Tibial nerve (tissue), 4 donors: ENCODE measurements at places on chromosomes 3 and 15. TPM values are rescaled to one million over a fixed set of nuclear protein-coding genes. Genes with fewer than 3 reads are reported as not detected.

DNA sequence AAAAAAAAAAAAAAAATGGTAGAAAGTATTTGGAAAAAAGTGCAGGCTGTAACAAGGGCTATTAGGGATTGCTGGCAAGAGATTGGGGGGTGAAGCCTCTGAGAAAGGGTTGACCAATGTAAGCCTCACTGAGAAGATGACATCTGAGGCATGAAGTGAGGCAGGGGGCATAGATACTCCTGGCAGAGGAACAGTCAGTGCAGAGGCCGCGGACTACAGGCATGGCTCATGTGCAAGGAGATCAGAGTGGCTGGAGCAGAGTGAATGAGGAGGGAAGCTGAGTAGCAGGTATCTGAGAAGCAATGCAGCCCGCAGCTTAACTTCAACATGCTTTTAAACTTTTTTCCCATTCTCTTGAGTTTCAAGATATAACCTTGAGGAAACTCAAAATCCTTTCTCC is 5.4 kb downstream of the FBXL22 start:
- DNase-seq, result no peak

Gene CPNE9
- not detected for total RNA-seq

DNA sequence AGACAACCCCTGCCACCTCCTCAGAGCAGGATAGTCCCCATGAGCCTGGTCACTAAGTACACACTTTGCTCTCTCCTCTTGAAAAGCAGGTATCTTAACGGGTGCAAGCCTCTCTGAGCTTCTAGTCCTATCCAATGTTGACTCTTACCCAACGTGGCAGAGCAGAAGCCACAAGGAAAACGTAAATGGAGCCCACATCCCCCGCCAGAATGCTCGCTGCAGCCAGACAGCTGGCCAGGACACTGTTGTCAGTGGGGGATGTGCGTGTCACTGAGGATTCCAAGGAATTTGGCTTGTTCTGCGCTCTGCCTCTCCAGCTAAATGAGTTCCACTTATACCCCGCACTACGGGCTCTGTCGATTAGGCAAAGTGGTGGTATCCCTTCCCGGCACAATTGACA is 67.8 kb upstream of the IGF1R start:
- no peak for DNase-seq

GRCh38 chr15:69666441-69666882 is 213.8 kb downstream of the RPLP1 start:
- no peak for DNase-seq

Gene LRRC15
- not detected for total RNA-seq

Gene GLDN
- 75.0 TPM for total RNA-seq

Gene CCR8
- total RNA-seq, result not detected

DNA sequence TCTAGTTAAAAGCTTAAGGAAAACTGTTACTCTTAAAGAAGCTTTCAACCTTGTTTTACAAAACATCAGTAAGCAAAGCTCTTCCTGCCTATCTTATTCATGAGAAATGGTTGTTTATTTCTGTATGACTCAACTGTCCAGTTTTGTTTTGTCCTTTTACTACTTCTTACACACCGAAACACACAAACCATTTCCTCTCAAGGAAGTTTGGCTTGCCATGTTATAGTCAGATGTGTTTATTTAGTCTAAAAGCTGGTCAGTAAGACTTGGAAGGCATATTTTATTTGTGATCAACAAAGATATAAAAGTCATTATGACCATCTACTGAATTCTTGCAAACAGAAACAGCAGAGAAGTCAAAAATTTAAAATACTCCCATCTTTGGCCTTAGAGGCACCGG is 53.2 kb upstream of the RBSN start:
- DNase-seq, result no peak

DNA sequence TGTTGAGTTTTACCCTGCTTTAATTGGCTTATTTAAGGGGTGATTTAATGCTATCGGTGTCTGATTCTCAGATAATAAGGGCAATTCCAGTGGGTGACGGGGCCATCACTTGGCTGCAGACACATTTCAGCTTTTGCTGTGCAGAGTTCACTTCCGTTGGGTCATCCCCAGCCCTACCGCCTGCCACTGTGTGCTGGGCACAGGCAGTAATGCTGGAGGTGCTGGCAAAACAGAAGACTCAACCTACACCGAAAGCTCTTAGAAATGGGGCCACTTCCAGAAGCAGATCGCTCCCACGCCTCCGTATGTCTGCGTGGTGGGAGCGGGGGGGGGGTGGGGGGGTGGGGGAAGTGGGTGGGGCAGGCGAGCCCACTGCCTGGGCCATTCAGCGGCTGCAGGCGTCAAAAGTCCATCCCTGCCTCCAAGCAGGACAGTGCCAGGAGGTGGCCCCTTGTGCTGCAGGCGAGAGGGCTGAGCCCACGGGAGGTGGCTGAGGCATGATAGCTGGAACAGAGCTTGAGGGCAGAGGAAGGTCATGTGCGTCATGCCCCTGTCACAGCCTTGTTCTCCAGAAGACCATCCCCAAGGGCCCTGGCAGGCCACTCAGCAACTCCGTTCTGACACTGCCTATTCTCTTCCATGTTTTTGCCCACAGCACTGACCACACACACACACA is 128.3 kb downstream of the ATP10A start:
- DNase-seq, result no peak

Gene CP
- 17.7 TPM for total RNA-seq

GRCh38 chr3:143581972-143582722 is 266.1 kb downstream of the SLC9A9 start:
- no peak for DNase-seq

GRCh38 chr3:197959500-197959890 is 522 bp upstream of the LMLN start:
- no peak for DNase-seq

DNA sequence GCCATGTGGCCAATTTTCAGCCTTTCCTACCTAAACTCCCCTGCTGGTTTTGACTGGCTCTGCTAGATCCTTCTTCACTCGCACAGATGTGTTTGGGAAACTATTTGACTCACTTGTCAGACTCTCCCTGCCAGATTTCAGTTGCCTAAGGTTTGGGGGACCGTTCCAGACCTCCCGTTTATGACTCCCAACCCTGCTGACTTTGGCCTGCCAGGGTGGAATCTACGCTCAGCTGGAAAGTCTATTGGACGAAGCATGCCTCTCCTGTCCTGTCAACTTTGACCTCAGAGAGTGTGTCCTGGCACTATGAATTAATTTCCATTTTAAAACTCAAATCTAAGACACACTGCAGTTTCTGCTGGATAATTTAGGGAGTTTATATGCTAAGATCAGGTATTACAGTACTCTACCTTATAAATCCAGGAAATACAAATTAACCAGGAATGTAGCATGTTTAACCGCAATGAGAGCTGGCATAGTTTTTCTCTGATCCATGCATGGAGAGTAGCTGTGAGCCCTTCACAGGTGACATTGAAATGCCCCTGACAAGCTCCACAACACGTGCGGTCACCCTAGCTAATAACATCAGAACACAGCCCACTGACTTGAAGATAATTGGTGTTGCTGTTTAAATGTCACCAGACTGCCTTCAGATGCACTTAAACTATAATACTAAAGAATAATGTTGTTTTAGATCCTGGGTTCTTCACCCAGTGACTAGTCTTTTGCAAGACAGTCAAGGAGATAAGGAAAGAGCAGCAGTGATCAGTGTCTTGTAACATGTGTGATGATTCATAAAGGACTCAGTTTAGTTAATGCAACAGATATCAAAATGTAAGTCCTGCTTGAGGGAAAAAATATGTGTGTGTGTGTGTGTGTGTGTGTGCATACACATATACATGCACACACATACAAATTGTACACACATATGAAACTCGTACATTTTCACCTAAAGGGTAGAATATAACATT is 223.0 kb upstream of the MCTP2 start:
- DNase-seq, result no peak

- DNase-seq, result no peak
Measured at GRCh38 chr3:4416427-4416945, 50.6 kb downstream of the SUMF1 start.

Gene ARF4
- 53.7 TPM for total RNA-seq

DNA sequence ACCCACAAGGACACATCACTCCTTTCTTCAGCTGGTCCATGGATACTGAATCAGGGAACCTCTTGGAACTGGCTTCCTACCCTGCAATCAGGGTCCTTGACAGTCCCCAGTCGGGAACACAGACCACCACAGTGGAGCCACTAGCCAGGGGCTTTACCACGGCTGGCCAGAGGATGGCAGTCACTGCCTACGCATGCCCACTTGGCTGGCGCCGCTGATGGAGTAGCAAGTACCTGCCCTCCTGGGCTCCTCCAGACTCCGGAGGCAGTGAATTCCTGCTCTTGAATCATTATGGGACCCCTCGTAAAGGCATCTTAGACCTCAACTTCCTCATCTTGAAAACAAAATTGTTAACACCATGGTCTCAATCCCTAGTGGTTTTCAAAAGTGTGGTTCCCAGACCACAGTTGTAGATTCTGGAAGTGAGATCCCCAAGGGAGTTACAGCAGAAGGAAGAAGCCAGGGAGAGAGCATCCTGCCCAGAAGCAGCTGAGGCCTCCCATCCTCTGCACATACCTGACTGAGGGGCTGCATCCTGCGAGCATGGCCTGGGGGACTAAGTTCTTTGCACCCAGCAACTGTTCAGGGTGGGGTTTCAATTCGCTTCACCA is 9.1 kb upstream of the SKIC8 start:
- DNase-seq, result peak; percentile 61

Gene PPP4R2
- 134 TPM for total RNA-seq

Gene PLOD2
- total RNA-seq, result 17.9 TPM

DNA sequence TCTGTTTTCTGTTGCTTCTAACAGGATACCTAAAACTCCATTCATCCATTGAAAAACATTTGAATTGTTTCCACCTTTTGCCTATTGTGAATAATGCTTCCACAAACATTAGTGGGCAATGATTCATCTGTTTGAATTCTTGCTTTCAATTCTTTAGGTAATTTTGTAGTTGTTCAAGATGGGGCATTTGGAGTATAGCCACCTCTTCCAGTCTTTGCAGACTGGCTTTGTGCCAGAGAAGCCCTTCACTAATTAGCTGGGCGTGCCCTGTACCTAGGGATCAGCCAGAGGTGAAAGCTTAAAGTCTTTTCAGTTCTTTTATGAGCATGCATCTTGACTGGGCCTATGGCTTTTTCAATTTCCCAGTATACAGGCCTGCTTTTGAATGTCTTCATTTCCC is 10.9 kb downstream of the RTP1 start:
- DNase-seq, result no peak

Gene GREM1
- total RNA-seq, result not detected

Gene CLDN16
- not detected for total RNA-seq
